ENCODE measurements at places on chromosomes 7 and 10.

GRCh38 chr10:11869743-11870460 is 46.7 kb downstream of the PROSER2 start:
- no peak overlapping the region for H3K4me3 ChIP-seq
- DNase-seq, result peak; percentile 55
- peaks cover 1% of the 10 kb centered on the region for H3K36me3 ChIP-seq
- H3K27ac ChIP-seq, result no peak overlapping the region
- no peaks in the 10 kb centered on the region for H3K27me3 ChIP-seq

- peaks cover 7% of the 10 kb centered on the region for H3K4me1 ChIP-seq
- H3K27ac ChIP-seq, result no peak overlapping the region
- DNase-seq, result no peak
- H3K4me3 ChIP-seq, result no peak overlapping the region
- no peaks in the 10 kb centered on the region for H3K27me3 ChIP-seq
These were observed 35.5 kb downstream of the GOT1 start for GRCh38 chr10:99394761-99395386.

DNA sequence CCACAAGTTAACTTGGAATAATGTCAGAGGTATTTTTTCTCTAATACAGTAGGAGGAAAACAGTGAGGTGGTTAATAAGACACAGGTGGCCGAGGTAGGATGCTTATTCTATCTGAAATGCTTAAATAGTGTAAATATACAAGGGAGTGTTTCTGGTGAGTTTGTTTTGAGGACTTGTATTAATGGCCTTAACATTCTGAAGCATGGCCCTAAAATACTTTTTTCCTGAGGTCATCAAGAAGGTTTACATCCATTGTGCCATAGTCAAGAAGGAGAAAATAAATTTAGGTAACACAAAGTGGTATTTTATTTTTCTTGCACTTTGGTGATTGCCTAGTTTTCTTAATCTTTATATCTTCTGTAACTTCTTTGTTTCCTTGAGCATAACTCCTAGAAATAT is 18.8 kb downstream of the GNAI1 start:
- DNase-seq, result no peak
- H3K4me3 ChIP-seq, result no peak overlapping the region
- no peak overlapping the region for H3K27ac ChIP-seq
- no peaks in the 10 kb centered on the region for H3K27me3 ChIP-seq
- no peaks in the 10 kb centered on the region for H3K36me3 ChIP-seq
- no peaks in the 10 kb centered on the region for H3K4me1 ChIP-seq

DNA sequence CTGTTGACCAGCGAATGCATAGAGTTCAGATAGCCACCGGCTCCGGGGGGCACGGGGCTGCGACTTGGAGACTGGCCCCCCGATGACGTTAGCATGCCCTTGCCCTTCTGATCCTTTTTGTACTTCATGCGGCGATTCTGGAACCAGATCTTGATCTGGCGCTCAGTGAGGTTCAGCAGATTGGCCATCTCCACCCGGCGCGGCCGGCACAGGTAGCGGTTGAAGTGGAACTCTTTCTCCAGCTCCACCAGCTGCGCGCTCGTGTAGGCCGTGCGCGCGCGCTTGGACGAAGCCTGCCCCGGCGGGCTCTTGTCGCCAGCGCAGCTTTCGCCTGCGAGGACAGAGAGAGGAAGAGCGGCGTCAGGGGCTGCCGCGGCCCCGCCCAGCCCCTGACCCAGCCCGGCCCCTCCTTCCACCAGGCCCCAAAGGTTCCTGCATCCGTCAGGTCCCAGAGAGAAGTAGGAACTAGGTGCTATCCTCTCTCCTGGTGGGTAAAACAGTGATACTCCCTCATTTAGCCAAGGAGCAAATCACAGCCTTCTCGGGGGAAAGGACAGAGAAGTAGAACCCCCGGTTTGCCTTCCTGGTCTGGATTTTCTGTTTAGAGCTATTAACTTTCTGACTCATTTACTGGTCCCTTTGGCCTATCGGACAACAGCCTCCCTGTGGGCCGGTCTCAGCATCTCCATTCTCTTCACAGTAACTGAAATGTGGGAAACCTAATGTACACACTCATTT is 6.1 kb upstream of the HOXA2 start:
- no peak overlapping the region for H3K27ac ChIP-seq
- H3K36me3 ChIP-seq, result no peaks in the 10 kb centered on the region
- DNase-seq, result peak; percentile 86
- H3K4me1 ChIP-seq, result no peaks in the 10 kb centered on the region
- peaks cover 100% of the 10 kb centered on the region for H3K27me3 ChIP-seq

- H3K36me3 ChIP-seq, result peaks cover 16% of the 10 kb centered on the region
- no peaks in the 10 kb centered on the region for H3K27me3 ChIP-seq
- H3K4me3 ChIP-seq, result no peak overlapping the region
- H3K4me1 ChIP-seq, result no peaks in the 10 kb centered on the region
- no peak overlapping the region for H3K27ac ChIP-seq
- DNase-seq, result no peak
These were observed 33.8 kb upstream of the FAM180A start for GRCh38 chr7:135782377-135782776.

- no peaks in the 10 kb centered on the region for H3K27me3 ChIP-seq
- no peak for DNase-seq
- no peak overlapping the region for H3K27ac ChIP-seq
- H3K4me1 ChIP-seq, result peaks cover 3% of the 10 kb centered on the region
- H3K4me3 ChIP-seq, result no peak overlapping the region
These were observed 52.8 kb downstream of the LRRC4 start for GRCh38 chr7:127978421-127978820.

- no peak for DNase-seq
- H3K4me3 ChIP-seq, result no peak overlapping the region
- no peak overlapping the region for H3K27ac ChIP-seq
- H3K27me3 ChIP-seq, result no peaks in the 10 kb centered on the region
These were observed 187.1 kb downstream of the KIF20B start for GRCh38 chr10:89888321-89889070.

DNA sequence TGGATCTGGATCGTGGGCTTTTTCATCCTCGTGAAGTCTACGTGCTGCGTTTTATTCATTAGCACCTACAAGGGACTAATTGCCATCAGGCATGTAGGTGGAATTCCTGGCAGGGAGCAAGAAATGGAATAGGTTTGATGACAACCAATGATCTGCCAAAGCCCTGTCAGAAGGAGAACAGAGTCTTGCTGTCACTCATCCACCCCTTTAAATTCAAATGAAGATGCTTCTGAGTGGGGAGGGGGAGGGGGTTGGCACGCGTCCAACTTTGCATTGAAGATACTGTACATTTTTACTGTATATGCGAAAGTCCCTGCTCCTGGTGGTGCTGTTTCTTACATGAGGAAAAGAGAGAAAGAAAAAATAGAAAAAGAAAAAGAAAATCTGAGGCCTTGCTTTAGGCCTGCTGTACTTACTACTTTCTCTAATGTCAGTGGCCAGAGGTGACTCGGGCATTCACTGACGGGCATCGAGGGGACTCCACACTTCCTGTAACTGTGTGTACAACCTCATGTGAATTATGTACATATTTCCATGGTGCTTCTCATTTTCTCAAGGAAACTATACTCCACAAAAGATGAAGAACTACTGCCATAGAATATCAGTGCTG is 569.1 kb downstream of the INHBA start:
- H3K27ac ChIP-seq, result no peak overlapping the region
- H3K4me1 ChIP-seq, result no peaks in the 10 kb centered on the region
- H3K27me3 ChIP-seq, result no peaks in the 10 kb centered on the region
- no peaks in the 10 kb centered on the region for H3K36me3 ChIP-seq

DNA sequence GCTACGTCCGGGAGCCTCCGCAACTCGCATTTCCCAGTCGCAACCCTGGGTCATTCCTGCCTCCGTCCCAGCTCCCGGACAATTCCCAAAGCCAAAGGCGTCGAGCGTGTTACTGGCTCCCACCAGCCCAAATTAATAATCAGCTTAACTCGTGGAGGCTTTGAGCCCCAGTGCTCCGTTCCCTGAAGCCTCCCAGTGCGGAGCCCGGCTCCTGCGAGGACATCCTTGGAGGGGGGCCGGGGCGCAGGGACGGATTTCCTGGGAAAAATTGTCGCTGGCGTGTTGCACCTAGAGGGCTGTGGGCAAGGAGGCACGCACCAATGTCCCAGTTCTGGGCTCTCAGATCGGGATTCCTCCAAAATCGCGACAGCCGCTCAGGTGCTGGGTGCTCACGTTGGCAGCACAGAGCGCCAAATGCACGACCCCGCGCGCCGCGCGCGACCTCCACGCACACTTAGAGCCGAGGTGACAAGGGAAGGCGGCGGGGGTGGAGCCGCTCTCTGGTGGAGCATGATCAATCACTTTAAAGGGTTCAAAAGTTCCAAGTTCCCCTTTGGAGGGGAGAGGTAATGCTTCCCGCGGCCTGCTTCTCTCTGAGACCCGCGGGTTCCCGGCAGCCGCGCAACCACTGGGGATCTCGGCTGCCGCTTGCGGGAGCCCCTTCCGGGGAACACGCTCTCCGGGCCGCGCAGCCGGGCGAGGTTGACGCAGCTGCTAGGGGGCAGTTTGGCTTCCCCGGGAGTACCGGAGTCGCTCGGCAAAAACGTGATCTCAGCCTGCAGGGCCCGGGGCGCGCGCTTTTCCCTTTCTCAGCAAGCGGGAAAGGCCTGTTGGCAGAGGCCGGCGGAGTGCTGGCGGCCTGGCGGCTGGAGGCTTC is 25.5 kb downstream of the SKIDA1 start:
- H3K4me1 ChIP-seq, result peaks cover 18% of the 10 kb centered on the region
- H3K4me3 ChIP-seq, result peak overlapping the region; percentile 79
- peak; percentile 74 for DNase-seq
- H3K36me3 ChIP-seq, result no peaks in the 10 kb centered on the region
- H3K27ac ChIP-seq, result no peak overlapping the region

GRCh38 chr10:12806228-12807095 is 195.1 kb downstream of the CCDC3 start:
- H3K4me1 ChIP-seq, result no peaks in the 10 kb centered on the region
- no peak for DNase-seq
- H3K4me3 ChIP-seq, result no peak overlapping the region

- H3K4me3 ChIP-seq, result no peak overlapping the region
- H3K4me1 ChIP-seq, result no peaks in the 10 kb centered on the region
- peak; percentile 59 for DNase-seq
- no peak overlapping the region for H3K27ac ChIP-seq
These were observed 187.4 kb upstream of the GRB10 start for GRCh38 chr7:50970092-50970491.
